Stimulated activated CD8-positive, alpha-beta memory T cell treated with anti-CD3 and anti-CD28 coated beads, Interleukin-4, amount 100 ng/mL, for 48 hours (primary cell): ENCODE measurements at places on chromosomes 4 and X.

GRCh38 chrX:13764281-13764680, 29.7 kb downstream of the OFD1 start:
- DNase-seq, result no peak

DNA sequence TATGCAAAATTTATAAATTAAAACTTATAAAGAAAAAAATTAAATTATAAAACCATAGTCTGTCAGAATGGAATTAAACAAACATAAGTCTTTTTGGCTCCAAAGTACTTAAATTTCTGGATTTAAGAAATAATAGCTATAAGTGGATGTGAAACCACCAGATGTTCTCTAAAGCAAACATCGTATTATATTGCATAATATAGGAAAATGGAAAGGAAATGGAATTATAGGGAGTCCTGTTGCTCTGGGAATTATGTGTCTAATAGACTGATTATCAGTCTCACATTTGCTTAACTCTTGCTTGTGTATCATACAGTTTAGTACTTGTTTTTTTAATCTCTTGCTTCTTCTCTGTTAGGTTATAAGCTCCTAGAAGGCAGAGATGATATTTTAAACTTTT, 819.2 kb downstream of the RAPGEF2 start:
- DNase-seq, result no peak

- DNase-seq, result no peak
Observed at GRCh38 chr4:180350901-180351300, 1892.3 kb upstream of the TENM3 start.

- DNase-seq, result no peak
Observed at GRCh38 chr4:48360285-48361011, 19.1 kb downstream of the SLAIN2 start.

GRCh38 chrX:20989361-20989760, 384.9 kb upstream of the CNKSR2 start:
- DNase-seq, result no peak

DNA sequence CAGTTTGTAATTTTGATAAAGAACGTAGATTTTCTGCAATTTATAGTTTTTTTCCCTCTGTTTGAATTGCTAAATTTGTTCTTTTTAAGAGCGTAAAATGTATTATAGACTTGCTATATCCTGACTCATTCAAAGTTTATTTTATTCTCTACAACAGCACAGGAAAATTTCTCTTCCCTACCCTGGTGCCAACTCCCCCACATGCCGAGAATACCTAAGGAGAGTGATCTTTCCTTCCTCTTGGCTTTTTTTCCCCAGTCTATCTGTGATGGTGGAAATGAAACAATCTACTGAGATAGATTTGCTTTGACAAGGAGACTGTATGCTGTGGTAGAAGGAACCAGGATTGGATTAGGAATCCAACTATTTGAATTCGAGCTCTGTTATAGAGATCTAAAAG, 271.6 kb downstream of the TLL1 start:
- no peak for DNase-seq

DNA sequence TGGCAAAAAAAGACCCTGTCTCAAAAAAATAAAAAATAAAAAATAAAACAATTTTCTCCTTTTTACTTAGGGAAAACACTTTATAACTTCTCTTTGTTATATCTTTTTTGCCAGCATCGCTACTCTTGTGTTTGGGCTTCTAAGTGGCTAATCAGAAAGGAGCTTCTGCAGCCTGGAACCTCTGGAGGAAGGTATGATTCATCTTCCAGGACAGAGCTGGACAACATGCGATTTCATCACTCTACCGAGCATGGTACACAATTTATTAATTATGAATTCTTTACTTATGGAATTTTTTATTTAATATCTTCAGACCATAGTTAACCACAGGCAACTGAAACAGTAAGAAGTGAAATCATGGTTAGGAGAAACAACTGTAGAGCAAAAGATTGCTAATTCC, 1254.3 kb upstream of the AGA start:
- no peak for DNase-seq

DNA sequence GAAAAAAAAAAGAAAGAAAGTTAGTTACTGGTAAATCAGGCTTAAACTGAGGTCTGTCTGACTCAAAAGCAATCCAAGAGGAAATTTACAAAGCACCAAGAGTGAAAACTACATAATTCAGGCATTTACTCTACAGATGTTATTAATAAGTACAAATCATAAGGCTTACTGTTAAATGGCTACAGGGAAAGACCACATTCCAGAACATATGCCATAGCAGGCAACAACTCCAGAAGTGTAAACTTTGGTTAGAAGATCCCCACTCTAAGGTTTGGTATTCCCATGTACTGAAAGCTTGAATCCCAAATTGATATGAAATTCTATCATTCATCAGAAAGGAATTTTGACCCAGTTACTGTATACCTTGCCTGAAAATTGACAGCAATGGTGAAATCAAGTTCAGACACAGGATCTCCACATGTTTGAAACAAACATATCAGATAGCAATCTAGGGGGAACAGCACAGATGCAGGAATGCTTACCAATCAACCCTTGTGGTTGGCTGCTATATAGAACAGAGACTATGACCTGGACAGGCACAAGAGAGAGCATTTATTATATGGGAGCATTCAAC, 6.6 kb downstream of the USP26 start:
- DNase-seq, result no peak

DNA sequence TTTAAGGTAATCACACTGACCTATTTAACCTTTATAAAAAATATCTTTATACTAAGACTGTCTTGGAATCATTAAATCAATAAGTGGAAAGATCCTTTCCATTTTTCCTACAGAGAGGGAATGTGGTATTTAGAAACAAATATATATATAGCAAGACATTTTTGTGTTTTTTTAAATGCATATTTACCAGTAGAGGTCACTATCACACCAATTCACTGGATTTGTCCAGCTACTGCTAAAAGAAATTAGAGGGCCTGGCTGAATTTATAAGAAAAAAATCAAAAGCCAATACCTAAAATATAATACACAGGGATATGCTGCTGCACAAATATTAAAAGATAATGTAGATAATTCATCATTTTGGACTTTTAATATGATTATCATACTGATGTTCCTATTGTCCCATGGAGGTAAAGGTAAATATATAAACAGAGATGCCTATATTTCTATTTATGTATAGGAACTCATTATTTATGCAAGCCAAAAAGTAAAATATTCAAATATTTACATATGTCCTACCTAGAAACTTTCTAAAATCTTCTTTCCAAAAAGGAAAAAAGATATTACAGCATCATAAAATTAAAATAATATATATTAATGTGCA, 69.5 kb downstream of the PDE5A start:
- DNase-seq, result no peak

GRCh38 chrX:49995107-49995731, 72.8 kb downstream of the CLCN5 start:
- no peak for DNase-seq

DNA sequence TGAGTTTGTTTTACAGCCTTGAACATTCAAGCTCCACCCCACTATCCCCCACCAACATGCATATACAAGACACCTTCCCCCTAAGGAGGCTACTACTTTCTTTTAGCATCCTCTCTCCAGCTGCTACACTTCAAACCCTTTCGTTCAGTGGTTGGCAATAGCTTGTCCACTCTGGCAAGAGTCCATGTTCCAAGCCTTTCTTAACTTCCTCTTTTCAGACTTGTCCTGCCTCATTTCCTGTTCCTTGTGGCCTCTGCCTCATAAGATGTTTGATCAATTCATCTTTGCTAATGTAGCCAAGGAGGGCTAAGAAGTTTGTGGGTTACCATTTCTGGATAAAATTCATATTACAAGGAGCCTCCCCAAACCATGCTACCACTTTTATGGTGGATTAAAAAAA, 20.8 kb upstream of the ZCCHC12 start:
- no peak for DNase-seq

GRCh38 chr4:123807866-123808265, 411.3 kb downstream of the SPRY1 start:
- DNase-seq, result no peak

DNA sequence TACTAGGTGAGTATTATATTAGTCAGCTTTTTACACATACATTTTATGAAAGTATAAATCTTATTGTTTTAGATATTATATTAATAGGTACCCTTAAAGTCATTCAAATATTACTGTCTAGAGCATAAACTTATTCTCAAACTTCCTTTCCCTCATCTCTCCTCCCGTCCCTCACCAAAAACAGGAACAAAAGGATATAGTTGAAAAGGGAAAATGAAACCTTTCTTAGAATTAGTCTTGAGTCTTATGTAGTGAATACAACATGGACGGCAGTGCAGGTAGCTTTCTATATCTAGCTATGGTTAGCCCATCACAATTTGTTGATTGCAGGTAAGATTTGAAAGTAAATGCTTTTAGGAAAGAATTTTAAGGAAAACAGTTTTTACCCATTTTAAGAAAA, 65.6 kb downstream of the RBPJ start:
- no peak for DNase-seq

DNA sequence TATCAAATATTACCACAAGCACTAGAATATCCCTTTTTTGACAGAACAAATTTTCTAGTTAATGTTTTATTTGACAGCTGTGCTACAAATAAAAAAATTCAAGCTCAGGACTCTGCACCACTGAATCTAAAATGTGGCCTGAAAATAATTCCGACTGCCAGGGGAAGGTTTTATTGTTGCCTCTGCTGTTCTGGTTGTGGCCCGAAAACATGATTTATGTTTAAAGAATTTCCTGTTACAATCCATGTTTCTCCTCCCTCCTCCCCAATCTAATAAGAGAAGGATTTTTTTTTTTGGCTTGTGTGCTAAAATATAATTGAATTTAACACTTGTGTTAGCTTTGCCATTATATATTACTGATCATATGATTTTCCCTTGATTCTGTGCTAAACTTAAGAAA, 227.8 kb downstream of the DCLK2 start:
- no peak for DNase-seq

DNA sequence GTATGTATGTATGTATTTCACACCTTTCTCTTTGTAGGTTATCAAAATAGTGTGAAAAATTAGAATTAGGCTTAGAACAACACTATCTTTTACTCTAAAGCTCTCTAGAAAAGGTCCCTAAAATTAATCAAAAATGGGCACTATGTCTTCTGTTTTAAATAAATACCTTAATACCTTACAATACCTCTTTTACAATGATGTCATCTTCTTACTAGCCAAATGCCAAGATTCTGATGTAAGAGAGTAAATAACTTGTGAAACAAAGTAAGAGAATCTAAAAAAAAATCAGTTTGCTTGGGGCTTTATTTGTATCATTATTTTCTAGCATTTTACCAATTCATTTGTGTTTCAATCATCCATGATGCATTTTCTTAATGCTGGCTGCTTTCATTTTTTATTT, 402.2 kb upstream of the MAGEB2 start:
- DNase-seq, result no peak
